Activated naive CD4-positive, alpha-beta T cell treated with Interleukin-2 at 50 U/mL for 16 hours (primary cell): ENCODE measurements at places on chromosomes 7 and 10.

- no peak for DNase-seq
Measured at GRCh38 chr10:114257498-114257897, 18.4 kb downstream of the VWA2 start.

GRCh38 chr10:22017283-22018020 lies 13.9 kb upstream of the DNAJC1 start:
- DNase-seq = no peak

DNA sequence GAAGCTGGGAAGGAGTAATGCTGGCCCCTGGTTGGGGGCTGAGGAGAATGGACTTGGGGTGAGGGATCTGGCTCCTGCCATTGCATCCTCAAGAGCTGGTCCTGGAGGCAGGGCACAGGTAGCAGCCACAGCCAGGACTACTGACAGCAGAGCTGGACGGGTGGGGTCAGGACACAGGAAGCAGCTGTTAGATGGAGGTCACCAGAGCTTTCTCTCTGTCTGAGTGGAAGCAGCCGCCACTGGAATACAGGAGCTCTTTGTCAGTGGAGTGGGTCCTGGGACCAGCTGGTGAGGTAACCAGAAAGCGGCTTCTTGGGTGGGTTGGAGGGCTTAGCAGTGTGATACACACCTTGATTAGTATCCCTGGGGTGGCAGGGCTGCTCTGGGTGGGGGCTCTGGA lies 58.1 kb upstream of the AQP1 start:
- DNase-seq = no peak

- no peak for DNase-seq
Measured at GRCh38 chr10:102712089-102712488, 2.1 kb downstream of the ARL3 start.

DNA sequence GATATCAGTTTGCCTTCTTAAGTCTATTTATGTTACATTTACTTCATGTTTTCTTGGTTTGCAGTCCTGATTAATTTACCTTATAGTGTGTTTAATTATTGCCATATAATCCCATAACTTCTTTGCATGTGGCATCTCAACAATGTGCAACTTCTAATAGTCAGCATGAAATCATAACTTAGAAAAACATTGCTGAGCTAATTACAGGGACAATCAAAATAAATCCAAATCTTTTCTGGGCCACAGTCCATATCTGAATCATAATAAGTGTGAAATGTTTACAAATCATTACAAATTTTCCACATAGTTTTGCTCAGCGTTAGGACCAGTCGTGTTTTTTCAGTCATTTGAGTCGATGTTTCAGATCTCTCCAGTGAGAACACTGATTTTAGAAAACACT lies 29.1 kb upstream of the CABCOCO1 start:
- no peak for DNase-seq

DNA sequence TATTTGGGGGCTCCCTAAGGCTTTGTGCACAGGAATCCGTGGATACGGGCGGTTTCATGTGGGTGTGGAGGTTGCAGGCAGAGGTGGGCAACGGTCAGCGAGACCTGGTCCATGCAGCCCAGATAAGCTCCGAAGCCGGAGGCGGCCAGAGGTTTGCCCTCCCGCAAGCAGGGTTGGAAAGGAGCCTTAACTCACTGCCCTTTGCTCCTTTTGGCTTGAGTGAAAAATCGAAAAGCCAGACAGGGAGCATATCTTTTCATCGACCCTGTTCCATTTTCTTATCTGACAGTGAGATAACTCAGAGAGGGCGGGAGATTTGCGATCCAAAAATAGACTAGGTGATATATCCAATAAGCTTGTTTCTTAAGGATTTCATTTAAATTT lies 1.5 kb downstream of the GRM3 start:
- no peak for DNase-seq

DNA sequence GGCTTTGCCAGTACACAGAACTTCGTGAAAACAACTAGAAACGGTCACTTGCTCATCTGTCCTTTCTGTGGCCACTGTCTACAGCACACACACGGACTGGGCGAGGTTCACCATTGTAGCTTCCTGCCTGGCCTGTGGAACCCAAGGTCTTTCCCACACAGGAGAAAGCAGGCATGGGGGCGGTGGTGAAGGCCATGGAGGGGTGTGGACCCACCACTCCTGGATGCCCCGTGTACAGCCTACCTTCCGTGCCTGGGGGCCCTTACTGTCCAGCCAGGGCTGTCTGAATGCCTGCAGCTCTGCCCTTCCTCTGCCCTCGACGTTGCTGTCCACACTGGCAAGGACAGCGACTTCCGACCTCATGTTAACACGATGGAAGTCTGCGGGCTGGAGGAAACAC lies 108.8 kb downstream of the PRPF18 start:
- DNase-seq = no peak

- DNase-seq = no peak
Measured at GRCh38 chr7:135253851-135254771, 20.5 kb downstream of the STRA8 start.

DNA sequence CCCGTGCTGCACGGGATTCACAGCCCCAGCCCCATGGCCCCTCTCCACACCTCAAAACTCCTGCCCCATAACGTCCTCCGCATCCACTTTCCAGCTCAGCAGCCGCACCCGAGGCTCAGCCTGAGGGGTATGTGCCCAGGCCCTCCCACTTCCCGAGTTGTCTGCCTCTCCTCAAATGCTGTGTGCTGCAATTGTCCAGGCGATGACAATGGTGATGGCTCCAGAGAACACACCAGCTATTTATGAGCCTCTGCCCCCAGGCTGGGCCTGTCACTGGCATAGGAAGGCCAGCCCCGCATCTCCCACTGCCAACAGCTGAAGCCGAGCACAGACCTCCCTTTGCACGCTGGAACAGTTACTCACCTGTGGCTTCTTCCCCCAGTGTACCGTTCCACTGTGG lies 2.4 kb upstream of the LDB3 start:
- DNase-seq = no peak

DNA sequence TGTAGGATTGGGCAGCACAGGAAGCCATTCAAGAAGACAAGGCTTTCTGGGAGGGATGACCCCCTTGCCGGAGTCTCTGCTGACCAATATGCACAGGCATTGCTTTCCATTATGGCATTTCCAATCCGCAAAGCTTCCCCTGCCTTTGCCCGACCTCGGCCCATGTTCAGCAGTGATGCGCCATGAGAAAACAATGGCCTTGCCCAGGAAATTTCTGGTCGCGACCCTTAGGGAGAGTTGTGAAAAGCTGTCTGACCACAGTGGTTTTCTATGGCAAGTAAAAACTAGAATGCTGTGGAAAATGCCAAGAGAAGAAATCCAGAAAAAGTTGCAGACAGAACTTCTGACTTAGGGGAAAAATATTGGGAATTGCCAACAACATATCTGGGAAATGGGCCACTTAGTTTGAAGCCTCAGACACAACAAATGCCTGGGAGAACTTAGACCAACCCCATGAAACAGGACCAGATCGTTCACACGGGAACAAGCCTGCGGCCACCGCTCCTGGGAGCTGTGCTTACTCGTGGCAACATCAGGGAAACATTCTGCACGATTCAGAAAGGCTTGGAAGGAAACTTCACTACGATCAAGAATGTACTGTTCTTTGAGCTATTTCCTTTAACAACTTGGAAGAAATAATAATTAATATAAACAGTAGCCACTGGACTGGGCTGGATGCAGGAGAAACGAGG lies 512.4 kb downstream of the TNS3 start:
- DNase-seq = no peak

- no peak for DNase-seq
Measured at GRCh38 chr7:118184565-118184940, 589 bp downstream of the LSM8 start.

DNA sequence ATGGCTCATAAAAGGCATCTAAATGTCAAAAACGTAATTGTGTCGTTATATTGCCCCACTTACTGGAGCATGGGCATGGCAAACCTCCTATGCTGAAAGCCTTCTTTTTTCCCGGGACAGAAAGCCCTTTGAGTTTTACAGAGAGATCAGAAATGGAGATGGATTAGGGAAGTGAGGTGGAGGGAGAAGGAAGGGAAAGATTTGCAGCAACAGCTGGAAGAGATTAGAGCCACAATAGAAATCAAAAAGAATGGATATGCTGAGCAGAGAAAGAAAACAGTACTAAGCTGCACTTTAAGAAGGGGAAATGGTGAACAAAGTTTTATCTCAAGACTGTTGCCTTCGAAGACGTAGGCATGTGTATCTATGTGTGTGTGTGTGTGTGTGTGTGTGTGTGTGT lies 97.2 kb upstream of the PCGF5 start:
- no peak for DNase-seq

GRCh38 chr10:6763423-6763822 lies 183.3 kb upstream of the PRKCQ start:
- DNase-seq = no peak

- DNase-seq = no peak
Measured at GRCh38 chr7:53642361-53642760, 606.9 kb downstream of the POM121L12 start.

DNA sequence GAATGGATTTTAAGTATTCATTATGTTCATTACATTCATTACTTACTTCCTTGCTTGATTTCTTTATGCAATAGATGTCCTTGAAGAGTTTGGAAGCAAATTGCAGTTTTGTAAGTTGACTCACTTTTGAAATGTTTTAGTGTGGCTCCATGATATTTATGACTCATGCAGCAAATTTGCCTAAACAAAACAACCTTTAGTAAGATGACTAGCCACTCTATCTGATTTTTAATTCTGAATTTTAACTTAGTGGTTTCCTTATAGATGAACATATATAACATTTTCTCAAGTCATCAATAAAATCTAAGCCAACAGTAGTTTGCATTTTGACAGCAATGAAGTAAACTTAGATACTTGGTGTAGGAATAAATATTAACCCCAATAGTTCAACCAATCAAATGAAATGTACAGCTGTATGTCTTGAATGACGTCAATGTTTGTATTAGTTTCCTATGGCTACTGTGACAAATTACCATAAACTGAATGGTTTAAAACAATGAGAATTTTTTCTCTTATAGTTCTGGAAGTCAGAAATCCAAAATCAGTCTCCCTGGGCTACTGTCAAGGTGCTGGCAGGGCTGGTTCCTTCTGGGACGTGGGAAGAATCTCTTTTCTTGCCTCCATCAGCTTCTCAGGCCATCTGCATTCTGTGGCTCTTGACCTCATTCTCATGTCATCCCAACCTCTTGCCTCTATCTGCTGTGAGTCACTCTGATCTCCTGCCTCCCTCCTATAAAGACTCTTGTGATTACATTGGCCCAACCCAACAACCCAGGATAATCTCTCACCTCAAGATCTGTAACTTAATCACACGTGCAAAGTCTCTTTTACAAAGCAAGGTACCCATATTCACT lies 73.4 kb downstream of the AHR start:
- DNase-seq = no peak

GRCh38 chr7:69814421-69814962 lies 216.2 kb downstream of the AUTS2 start:
- no peak for DNase-seq

DNA sequence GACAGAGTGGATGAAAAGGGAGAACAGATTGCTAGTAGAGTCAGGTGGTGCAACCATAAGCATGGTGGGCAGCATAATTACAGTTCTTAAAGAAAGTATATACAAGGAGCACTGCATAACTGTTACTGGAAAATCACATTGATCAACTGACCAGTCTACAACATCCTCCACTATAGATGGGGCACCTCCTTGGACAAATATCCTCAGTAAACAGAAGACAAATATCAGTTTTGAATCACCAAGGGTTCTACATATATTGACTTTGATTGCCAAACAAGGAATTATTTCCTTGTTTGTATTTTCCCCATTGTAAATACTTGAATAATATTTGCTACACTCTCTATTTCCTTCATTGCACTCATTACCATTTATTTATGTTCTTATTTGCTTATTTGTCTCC lies 17.6 kb upstream of the CRPPA start:
- no peak for DNase-seq

- DNase-seq = no peak
Measured at GRCh38 chr10:44034946-44035345, 350.0 kb downstream of the CXCL12 start.

GRCh38 chr10:49273082-49273465 lies 25.9 kb upstream of the C10orf71 start:
- DNase-seq = no peak

DNA sequence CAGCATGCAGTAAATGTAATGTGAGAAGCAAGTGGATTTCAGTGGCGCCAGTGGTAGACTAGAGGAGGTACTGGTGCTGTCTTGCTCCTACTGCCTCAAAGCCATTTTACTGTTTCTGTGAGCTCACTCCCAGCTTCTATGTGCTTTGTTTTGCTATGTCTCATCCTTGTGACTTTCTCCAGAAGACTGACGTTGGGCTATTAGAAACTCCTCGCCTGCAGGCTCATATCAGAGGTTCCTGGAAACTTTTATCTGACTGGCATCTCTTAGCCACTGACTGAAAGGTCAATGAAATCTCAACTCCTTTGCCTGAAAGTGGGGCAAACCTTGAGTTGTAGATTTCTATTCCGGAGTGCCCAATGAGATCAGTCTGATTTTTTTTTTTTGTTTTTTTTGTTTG lies 66.4 kb upstream of the SORCS1 start:
- no peak for DNase-seq

DNA sequence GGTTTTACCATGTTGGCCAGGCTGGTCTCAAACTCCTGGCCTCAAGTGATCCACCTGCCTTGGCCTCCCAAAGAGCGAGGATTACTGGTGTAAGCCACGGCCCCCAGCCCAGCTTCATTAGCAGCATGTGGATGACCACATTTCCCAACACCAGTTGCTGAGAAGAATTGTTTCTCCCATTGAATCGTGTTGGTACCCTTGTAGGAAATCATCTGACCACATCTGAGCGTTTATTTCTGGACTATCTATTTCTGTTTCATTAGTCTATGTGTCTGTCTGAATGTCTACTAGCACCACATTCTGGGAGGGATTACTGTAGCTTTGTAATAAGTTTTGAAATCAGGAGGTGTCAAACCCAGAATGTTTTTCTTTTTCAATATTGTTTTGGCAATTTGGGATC lies 89.6 kb downstream of the LCOR start:
- DNase-seq = no peak

DNA sequence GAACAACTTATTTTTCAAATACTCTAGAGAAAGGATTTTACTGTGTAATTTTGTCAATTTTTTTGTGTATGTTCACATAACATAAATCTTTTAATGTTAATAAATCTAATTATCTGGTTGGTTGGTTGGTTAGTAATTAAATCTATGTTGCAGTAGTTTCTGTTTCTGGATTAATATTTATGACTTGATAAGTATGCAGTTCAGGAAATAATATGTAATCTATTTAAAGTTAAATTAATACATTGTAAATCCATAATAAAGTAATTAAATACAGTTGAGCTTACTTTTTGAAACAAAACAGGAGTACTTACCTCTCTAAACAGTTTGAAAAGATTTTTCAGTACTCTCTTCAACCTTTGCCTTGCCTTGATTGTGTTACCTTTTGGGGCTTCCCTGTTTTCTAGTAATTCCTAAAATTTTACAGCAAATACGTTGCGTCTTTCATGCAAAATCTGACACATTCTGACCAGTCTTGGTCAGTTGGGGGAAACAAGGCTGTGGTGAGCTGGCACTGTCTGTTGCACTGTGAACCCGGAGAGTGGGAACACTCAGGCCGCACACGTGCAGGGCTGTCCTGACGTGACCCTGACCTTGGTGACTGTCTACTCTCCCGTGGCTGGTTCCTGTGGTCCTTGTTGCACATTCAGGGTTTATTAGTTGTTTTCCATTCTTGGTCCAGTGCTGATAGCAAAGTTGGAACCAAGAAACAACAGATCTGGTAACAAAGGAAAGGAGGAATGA lies 45.6 kb upstream of the FGL2 start:
- no peak for DNase-seq

- DNase-seq = no peak
Measured at GRCh38 chr10:116268976-116269375, 4.0 kb downstream of the GFRA1 start.

GRCh38 chr10:69449841-69450240 lies 1.4 kb upstream of the TSPAN15 start:
- DNase-seq = peak; percentile 53

- no peak for DNase-seq
Measured at GRCh38 chr10:13445656-13446400, 83.0 kb downstream of the BEND7 start.
